ENCODE measurements at places on chromosomes 2 and 18.

DNA sequence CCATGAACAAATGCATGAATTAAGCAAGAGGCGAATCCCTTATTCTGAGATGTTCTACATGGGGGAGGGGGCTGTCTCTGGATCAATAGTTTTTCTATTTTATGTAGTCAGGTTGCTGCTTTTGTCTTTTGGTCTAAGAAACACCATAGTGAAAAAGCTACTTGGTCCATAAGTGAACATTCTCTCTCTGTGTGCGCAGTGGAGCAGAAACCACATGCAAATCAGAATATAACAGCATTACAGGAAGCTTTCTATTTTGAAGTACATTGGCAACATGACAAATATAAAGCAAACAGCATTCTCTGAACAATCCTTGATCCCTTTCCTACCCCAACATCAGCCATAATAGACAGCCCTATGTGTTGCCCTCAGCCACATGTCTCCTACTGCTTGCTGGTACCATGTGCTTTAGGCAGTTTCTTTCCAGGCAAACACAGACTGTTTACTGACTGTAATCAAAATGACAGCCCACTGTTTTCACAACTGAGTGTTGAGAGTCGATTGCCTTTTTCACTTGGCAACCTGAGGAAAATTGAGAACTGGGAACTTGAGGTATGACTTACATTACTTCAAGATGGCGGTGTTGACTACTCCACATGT, 10.6 kb downstream of the SCN3A start:
- DNase-seq, result peak; percentile 70

DNA sequence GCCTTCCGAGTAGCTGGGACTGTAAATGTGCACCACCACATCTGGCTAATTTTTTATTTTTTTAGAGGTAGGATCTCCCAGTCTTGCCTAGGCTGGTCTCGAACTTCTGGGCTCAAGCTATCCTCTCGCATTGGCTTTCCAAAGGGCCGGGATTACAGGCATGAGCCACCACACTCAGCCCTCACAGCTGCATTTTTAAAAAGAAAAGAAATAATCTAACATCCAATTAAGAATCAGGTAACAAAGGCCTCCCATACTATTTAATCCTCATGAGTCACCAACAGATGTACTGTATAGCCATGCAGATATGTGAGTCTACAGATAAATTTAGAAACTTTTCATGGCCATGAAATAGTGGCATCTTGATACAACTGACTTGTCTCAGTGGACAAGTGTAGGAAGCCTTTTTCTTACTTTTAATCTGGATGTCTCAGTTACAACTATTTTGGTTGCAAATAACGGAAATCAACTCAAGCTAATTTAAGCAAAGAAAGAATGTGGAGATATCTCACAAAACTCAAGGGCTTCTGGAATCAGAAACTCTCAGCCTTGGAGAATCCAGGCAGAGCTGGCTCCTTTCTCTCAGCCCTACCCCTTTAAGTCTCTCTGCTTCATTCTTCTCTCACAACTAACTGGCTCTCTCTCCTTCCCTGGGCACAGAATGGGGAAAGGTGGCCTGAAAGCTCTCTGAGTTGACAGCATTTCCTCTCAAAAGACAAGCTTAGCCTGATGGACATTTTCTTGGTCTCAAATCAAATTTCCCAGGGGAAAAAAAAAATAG, 12.8 kb upstream of the PPM1B start:
- no peak for DNase-seq

- DNase-seq, result no peak
Measured at GRCh38 chr2:209592106-209592505, 168.3 kb downstream of the MAP2 start.

DNA sequence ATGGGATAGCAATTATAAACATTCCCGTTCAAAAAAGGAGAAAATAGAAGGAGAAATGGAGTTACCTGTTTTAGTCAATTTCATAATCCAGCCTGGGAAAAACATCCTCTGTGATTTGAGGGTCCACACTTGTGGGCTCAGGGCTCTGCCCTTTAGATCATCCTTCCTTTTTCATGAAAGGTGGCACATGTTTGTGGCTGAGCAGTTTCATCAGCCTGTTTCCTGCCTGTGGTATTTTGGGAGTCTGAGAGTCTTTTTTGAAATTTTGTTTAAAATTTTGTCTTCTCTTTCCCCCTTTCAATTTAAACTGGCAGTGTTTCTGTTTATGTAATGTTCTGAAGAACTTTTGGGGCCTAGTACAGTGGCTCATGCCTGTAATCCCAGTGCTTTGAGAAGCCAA, 84.0 kb downstream of the KIAA1328 start:
- DNase-seq, result no peak

DNA sequence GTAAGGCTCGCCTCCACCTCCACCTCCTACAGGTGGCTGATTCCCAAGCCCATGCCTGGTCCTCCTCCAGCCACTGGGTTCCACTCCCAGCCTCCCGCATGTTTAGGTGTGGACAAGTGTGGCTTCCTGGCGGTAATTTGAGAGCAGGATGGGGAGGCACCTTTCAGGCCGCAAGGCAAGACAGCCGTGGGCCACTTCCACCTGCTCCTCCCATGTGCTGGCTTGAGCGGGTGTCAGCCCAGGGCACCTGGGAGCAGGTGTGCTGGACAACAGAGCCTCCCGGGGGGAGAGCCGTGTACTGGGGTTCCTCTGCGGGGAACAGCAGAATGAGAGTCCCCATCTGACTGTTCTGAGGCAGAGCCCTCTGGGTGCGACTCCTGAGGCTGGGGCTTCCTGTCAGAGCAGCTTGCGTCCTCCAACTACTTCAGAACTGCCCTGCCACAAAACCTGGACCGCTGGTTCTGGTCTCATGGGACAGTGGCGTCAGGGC, 83.9 kb downstream of the TPO start:
- no peak for DNase-seq

- no peak for DNase-seq
Measured at GRCh38 chr18:25927830-25928229, 162.6 kb downstream of the SS18 start.

GRCh38 chr18:44943311-44943881, 262.7 kb downstream of the SETBP1 start:
- DNase-seq, result no peak

DNA sequence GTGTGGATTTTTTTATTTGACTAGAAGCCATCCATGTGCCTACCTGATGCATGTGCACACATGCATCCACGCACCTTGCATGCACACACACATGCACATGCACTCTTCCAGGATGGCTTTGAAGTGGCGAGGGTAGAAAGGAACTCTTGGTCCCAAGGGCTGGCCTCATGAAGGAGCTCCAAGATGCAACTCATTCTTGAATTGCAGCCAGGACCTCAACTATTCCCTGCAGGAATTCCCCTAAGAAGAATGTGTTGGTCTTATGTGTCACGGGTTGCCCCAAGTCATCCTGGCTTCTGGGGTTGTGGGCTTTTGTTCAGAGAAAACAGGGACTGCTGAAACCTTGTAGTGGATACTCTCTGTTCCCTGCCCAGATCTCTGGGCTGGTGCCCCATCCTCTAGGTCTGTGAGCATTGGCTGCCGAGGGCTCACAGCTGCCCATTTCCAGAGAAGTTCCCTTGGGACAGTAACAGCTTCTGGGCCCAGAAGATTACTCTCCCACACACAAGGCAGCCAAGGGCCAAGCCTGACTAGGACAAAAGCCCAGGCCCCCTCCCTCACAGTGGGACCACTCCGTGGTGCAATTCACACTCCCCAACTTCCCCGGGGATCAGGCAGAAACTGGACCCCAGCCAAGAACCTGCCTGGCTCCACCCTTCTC, 137.6 kb downstream of the COPS8 start:
- DNase-seq, result no peak

DNA sequence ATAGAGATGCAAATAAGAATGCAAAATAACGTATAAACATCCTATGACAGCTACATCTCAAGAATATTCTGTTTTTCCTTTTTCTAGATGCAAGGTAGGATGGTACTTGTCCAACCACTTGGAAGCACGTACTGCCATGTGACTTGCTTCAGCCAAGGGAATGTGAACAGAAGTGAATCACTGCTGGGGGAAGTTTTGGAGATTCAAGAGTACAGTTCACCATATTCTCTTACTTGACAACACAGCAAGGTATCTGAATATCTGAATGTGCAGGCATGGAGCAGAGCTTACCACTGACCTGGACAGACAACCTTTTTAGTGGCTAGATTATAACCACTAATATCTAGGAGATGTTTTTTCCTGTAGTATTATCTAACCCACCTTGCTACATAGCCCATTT, 53.0 kb downstream of the TRIP12 start:
- DNase-seq, result no peak

DNA sequence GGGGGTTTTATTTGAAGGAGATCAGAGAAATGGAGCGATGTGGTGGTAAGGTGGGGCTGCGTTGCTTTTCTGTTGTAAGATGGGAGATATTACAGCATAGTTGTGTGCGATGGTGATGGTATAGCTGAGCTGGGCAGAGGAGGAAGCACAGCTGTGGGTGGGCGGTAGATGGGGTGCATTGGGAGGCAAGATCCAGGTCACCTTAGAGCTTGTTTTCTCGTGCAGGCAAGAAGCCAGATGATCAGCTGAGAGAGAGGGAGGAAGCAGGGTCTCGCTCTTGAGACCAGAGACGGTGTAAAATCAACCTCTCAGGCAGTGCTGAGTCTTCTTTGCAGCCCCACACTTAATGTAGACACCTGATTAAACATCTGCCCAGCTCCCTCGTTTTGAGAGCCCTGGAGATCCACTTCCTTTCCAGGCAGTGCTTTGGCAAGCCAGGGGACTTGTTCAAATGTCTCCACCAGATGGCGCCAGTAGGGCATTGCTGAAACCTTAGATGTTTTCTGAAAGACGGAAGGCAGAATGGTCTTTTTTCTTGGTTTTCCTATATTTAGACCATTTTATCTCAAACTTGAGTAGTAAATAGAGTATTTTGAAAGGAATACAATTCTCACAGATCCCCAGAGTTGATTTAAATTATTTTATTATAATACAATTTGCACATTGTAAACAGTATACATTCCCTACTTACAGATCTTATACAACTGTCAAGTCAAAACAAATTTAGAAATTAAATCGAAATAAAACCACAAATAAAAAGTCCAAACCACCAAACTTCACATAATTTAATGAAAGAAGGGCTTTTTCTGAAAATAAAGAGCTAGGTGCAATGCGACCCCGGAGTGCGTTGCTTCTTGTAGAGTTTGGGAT, 21.1 kb upstream of the LYPD6B start:
- DNase-seq, result peak; percentile 73

- DNase-seq, result no peak
Measured at GRCh38 chr18:8386669-8387380, 222.4 kb upstream of the RAB12 start.

GRCh38 chr2:77387324-77387723, 134.9 kb downstream of the LRRTM4 start:
- no peak for DNase-seq

DNA sequence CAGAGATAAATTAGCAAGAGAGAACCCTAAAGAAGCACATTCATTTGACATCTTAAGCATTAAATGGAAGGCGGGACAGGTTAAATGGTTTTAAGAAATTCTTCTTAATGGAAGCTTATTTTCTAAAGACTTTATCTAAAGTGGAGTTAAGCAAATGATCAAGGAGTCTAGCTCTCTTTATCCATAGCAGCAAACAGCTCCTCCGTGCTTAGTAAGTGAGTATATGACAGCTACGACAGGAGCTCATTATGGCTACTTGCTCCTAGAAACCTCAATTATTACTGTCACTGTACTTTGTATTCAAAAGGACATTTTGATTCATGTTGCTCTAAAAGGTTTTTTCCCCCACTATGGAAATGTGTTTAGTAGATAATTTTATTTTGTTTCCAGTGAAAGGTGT, 444.9 kb downstream of the TMX3 start:
- DNase-seq, result no peak

- DNase-seq, result peak; percentile 2
Measured at GRCh38 chr2:178109813-178110212, 2.4 kb upstream of the RBM45 start.

- peak; percentile 53 for DNase-seq
Measured at GRCh38 chr2:103161456-103162289, 399.8 kb downstream of the TMEM182 start.

- no peak for DNase-seq
Measured at GRCh38 chr18:2147476-2148230, 423.7 kb downstream of the METTL4 start.

DNA sequence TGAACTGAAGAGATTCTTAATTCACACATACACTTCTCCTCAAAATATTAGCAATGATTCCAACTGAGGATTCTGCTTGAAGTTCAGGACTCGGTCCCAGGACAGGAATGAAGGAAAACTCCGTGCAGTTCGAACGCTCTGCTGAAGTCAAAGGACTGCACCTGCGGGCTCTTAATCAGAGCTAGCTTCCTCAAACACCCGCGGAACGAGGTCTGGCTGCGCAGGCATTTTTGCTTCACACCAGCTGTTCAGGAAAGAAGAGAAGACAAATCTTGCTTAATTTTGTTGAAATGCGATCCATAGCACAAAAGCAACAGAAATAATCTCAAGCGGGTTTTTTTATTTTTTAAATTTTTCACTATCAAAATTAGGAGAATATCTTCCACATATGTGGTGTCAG, 175.6 kb downstream of the LAMA1 start:
- no peak for DNase-seq

DNA sequence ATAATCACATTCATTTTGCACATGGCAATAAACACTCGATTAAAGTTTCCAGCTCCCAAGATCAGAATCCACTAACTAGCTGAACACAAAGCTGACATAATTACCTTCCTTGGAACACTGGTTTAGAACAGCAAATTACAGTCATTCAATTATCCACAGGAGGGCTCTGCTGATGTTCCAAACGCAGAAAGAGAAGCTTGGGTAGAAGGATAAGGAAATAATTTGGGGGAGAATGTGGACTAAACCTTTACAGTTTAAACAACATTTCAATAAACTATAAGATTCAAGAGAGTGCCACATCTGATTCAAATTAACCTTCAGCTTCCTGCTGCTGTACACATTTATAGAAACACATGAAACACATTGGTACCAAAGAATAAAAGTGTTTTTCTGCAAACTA, 67.8 kb upstream of the ARL4C start:
- DNase-seq, result peak; percentile 26

DNA sequence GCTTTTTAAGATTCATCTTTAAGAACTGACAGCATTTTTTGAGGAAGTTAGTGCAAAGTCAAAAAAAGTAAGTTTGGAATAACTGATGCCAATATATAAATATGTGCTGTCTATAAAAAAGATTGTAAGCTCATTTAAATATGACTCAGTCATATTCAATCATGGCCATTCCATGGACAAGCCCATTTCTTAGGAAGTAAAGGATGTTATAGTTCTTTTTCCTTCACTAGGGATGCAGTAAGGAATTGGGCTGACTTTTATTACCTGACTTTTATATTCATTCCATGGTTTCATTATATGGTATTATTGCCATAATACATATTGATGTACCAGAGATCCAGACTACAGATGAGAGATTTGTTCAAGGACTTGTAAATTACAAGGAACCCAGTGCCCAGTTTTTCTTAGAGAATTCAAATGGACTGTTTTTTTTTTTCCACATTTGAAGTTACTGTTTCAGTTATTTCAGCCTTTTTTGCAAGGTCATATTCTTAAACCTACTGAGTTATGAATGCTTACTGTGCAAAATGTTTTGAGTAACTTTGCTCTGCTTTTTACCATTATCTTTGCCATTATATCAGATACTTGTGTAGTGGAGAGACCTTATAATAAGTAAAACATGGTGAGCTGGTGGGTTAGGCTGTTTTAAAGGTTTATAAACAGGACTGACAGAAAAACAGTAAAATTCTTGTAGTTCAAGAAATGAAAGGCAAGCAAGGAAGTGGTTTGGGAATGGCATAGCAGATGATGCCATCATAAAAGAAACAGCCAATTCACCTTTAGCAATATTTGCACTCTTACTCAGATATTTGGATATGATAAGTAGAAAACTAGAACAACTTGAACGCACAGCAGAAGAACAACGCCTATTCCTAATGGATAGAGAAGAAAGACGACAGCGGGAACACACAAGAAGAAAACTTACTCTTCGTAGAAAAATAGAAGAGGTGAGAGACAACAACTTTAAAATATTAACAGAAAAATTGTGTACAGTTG, 7.6 kb downstream of the FSIP2 start:
- DNase-seq, result no peak

Measured in NCI-H1092 (cell line).